Stimulated activated CD8-positive, alpha-beta memory T cell treated with anti-CD3 and anti-CD28 coated beads, Interleukin-15, amount 100 ng/mL, for 24 hours (primary cell): ENCODE measurements at places on chromosomes 3 and 15.
A peak's percentile ranks its signal among the peaks of the same experiment; 100 is the strongest.

DNA sequence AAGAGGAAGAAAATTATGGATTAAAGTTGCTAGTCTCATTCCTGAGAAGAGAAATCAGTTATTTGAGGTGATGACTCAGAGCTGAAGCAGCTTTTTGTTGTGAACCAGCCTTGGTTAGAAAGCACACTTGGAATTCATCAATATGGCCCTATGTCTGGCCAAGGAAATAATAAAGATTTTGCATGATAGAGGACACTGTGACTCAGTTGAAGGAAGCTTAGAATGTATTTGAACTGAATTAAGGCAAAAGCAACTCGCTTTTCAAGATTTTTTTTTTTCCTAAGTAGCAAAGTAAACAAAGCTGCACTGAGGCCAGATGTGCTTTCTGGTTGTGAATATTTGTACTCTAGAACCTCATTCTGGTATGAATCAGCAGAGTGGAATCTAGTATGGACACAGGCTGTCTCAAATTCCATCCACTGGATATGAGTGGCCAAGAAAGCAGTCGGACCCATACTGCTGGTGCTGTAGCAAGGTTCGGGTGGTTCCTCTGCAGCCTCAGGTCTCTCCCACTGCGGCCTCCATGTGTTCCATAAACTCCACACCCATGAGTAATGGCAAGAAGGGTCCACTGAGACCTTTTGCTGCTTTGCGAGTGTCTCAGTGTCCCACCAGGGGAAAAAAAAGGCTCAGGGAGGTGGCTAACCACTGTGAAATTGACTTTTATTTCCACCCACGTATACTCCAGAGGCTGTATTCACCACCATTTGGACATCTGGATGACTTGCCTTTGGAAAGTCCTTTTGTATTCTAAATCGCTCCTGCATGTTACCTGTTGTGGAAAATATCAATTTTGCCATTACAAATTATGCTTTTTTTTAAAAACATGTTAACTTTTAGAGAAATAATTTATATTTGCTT, 53.1 kb downstream of the TGFBR2 start:
- no peak for DNase-seq

- DNase-seq, result no peak
Measured at GRCh38 chr15:94736236-94736635, 504.9 kb downstream of the MCTP2 start.

GRCh38 chr15:89647191-89647851, 7.9 kb downstream of the KIF7 start:
- peak; percentile 55 for DNase-seq

- DNase-seq, result no peak
Measured at GRCh38 chr15:68784206-68784605, 36.5 kb downstream of the ANP32A start.

DNA sequence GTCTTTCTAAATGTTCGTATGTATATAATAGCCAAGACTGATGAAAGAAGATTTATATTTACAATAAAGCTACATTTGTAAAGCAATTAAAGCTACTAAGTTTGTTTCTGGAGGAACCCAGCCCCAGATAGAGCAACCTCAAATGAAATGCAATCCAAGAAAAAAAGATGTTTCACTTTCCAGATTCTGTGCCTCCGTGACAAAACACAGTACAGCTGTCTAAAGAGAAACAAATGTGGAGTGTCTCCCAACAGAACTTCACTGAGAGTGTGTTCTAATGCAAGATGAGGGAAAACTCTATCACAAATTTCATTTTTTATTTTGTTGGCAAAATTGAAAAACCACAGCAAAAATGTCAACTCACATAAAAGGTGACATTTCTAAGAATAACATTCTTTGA, 317.0 kb downstream of the OCA2 start:
- DNase-seq, result no peak

DNA sequence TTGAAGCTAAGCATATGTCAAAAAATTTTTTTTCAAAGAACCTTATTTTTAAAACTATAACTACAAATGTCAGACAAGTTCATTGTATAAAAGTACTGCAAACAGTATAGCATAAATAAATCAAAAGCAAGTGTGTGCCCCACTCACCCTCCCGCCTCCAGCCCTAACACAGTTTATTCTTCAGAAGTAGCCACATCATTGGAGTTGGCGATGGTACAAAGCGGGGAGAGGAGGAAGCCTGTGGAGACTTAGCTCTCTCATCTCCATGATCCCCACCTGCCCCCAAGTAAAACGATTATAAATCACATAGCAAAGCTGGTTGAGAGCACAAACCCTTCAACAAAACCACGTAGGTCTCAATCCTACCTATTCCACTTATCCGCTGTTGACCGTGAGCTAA, 33.6 kb downstream of the FOXP1 start:
- DNase-seq, result no peak

GRCh38 chr15:68733666-68734065, 87.0 kb downstream of the ANP32A start:
- DNase-seq, result no peak

- no peak for DNase-seq
Measured at GRCh38 chr15:60721707-60722106, 242.8 kb upstream of the ICE2 start.

GRCh38 chr3:56813653-56813960, 11.9 kb upstream of the ARHGEF3 start:
- DNase-seq, result no peak

DNA sequence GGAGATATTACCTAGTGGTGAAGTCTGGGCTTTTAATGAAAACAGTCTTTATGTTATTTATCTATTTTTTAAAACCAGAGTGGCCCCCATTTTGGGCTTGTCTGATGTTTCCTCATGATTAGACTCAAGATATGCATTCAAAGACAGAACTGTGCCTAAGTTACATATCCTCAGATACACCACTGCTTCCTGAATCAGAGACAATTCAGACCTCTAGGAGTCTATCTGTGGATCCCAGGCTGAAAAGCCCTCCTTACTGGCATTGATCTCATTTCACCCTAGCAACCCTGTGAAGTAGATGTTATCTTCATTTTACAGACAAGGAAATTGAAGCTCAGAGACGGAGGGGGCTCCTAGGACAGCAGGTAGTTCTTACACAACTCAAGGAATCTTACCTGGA, 16.8 kb upstream of the TGM5 start:
- no peak for DNase-seq

DNA sequence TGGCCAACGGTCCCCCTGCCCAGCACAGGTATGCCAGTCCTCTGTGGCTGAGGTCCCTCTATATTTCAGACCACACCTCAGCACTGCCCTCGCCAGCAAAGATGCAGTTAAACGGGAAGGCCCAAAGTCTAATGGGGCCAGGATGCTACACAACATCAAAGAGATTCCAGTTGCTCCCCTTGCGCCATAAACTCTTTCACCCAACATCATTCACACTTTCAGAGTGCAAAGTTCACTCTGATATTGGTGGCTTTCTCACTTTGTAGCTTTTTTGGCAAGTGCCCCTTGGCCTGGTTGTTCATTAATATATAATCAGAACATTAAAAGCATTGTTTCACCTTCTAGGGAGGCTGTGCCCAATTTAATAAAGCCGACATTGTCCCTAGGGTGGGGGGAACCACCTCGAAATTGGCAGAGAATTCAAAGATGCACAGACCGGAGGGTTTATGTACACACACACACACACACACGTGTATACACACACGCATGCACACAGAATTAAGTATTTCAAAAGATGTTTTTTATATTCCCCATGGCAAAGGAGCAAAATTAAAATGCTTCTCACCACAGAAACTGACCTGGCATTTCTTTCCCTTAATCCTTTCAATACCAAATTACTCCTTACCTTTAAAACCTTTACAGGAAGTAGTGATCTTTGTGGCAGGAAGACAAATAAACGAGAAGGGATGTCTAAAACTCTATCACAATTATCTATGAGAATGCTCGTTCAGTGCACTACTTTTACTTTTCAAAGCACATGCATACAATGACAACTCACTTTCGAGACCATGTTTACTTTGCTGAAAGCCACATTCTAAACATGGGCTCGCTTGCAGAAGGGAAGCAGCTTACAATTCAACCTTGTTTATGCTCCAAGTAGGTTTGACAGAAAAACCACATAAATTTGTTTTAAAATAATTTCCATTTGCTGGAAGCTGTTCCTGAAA, 19.5 kb downstream of the LRIG1 start:
- DNase-seq, result no peak

- no peak for DNase-seq
Measured at GRCh38 chr3:17771177-17772017, 29.0 kb upstream of the TBC1D5 start.

GRCh38 chr3:16842272-16843270, 42.2 kb upstream of the PLCL2 start:
- DNase-seq, result peak; percentile 26

- DNase-seq, result no peak
Measured at GRCh38 chr15:39363761-39364586, 216.9 kb upstream of the THBS1 start.

DNA sequence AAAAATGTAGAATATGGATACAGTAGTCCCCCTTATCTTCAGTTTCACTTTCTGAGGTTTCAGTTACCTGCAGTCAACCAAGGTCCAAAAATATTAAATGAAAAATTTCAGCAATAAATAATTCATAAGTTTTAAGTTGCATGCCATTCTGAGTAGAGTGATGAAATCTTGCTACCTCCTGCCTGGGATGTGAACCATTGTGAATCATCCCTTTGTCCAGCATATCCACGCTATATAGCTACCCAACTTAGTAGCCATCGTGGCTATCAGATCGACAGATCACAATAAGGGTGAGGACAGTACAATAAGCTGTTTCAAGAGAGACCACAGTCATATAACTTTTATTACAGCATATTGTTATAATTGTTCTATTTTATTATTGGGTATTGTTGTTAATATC, 1.2 kb upstream of the LARS2 start:
- no peak for DNase-seq

GRCh38 chr3:41600616-41601015, 361.3 kb downstream of the ULK4 start:
- DNase-seq, result no peak

DNA sequence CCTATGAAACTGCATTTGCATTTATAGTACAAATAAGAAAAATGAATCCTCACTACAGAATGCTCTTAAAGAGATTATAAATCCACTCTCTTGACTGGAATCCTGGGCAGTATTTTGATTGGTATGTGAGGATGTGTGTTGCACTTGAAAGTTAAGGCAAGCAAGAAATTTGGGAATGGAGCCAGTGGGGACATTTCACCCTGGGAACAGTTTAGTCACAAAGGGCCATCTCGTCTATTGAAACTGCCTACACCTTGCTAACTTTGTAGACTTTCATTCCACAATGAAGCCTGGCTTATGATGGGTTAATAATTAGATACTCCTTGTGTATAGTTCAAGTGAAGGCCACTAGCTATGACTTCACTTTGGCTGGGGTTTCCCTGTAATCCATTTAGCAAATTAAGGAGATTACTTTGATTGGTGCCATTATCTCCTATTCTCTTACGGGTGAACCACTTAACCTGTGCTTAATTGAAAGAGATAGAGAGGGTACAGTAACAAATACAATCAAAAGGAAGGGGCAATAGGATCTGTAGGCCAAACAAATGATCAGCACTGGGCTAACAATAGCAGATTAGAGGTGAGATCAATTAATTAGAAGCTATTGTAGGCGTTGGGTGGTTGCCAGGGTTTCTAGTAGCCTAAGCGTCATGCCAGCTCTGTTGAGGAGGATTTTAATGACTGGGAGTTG, 146.9 kb upstream of the RARB start:
- no peak for DNase-seq

DNA sequence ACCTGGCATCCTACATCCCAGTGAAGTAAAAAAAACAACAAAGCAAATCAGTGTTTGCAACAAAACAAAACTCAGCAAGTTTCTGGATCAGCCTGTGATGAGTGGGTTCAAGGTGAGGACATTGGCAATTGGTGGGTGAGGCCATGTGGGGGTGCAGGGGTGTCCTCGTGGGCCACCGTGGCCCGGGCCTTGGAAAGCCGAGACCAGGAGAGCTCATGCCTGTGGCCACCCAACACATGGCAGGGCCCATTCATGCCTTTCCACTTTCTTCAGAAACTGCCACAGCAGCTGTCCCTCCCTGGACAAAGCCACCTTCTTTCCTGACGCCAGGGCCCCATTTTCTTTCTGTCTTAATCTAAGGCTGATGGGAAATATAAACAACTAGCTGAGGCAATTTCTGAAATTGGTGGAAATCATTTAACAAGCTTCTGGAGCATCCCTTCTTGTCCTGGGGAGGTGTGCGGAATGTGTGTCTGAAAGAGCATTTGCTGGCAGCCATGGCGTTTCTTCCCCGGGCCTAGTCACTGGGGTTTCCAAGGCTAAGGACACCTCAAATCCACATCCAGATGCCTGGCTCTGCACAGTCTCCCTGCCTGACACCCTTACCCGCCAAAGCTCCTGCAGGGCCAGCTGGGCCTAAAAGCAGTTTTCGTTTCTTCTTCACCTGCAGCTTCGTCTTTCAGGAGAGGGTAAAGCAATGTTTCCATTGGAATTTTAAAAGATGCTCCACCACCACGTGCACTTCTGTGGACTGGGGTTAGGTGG, 34.1 kb upstream of the SFMBT1 start:
- DNase-seq, result no peak
